ENCODE measurements at places on chromosomes 1 and 21. TPM values are rescaled to one million over a fixed set of nuclear protein-coding genes. Genes with fewer than 3 reads are reported as not detected.

- H3K36me3 ChIP-seq, result no peaks in the 10 kb centered on the region
- peak overlapping the region; percentile 95 for H3K27ac ChIP-seq
- H3K4me1 ChIP-seq, result peaks cover 71% of the 10 kb centered on the region
- no peak overlapping the region for H3K4me3 ChIP-seq
- DNase-seq, result no peak
Measured at GRCh38 chr1:226696547-226696946, 42.5 kb downstream of the ITPKB start.

DNA sequence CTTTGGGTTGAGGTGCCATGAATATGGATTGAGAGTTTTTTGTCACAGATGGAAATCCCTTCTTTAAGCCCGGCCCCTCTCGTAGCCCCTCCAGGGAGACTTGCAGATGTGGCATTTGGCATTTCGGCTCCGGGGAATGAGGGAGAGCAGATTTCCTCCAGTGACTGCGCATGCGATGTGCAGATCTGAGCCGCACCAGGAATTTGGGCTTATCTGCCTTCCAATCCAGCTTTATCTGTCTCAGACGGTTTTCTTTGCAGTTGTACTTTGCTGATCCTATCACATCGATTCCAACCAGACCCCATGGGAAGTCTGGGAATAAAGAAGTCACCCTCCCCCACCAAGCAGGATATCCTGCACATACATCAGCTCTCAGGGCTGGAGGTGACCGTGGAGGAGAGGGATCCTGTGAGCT is 11.7 kb downstream of the KIF26B start:
- H3K36me3 ChIP-seq, result no peaks in the 10 kb centered on the region
- peaks cover 75% of the 10 kb centered on the region for H3K27me3 ChIP-seq
- H3K4me1 ChIP-seq, result peaks cover 3% of the 10 kb centered on the region
- no peak for DNase-seq
- no peak overlapping the region for H3K4me3 ChIP-seq
- no peak overlapping the region for H3K27ac ChIP-seq

- H3K4me1 ChIP-seq, result peaks cover 7% of the 10 kb centered on the region
- no peak for DNase-seq
- no peaks in the 10 kb centered on the region for H3K27me3 ChIP-seq
- no peaks in the 10 kb centered on the region for H3K36me3 ChIP-seq
Measured at GRCh38 chr1:82927753-82928152, 1071.2 kb downstream of the TTLL7 start.

GRCh38 chr1:162876751-162877150 is 15.8 kb upstream of the CCDC190 start:
- no peak overlapping the region for H3K27ac ChIP-seq
- H3K27me3 ChIP-seq, result peaks cover 60% of the 10 kb centered on the region
- no peaks in the 10 kb centered on the region for H3K4me1 ChIP-seq
- H3K36me3 ChIP-seq, result no peaks in the 10 kb centered on the region

GRCh38 chr21:42989816-42990650 is 15.7 kb downstream of the PKNOX1 start:
- H3K36me3 ChIP-seq, result no peaks in the 10 kb centered on the region
- no peaks in the 10 kb centered on the region for H3K27me3 ChIP-seq
- no peak for DNase-seq
- H3K27ac ChIP-seq, result no peak overlapping the region
- peaks cover 16% of the 10 kb centered on the region for H3K4me1 ChIP-seq

DNA sequence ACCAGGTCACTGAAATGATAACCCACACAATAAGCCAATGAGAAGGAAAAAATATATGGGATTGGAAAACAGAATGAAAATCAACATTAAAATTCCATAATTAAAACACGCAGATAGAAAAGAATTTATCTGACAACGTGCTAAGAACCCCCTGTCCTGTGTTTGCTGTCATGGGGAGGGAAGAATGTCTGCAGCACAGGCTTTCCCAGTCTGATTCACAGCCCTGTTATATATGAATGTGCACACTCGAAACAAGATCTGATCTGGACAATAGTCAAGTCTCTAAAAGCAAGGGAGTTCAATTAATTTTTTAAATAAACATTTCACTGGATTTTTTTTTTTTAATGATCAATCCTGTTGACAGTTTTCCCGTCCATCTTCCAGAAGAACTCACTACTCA is 220.0 kb downstream of the RERE start:
- DNase-seq, result no peak
- H3K4me1 ChIP-seq, result peaks cover 5% of the 10 kb centered on the region
- no peak overlapping the region for H3K4me3 ChIP-seq
- no peaks in the 10 kb centered on the region for H3K36me3 ChIP-seq
- H3K27ac ChIP-seq, result no peak overlapping the region

GRCh38 chr1:209370241-209370995 is 213.1 kb upstream of the CAMK1G start:
- no peaks in the 10 kb centered on the region for H3K4me1 ChIP-seq
- peaks cover 50% of the 10 kb centered on the region for H3K27me3 ChIP-seq
- H3K4me3 ChIP-seq, result no peak overlapping the region
- no peak overlapping the region for H3K27ac ChIP-seq
- H3K36me3 ChIP-seq, result no peaks in the 10 kb centered on the region

- no peak overlapping the region for H3K4me3 ChIP-seq
- H3K36me3 ChIP-seq, result no peaks in the 10 kb centered on the region
- H3K4me1 ChIP-seq, result no peaks in the 10 kb centered on the region
- H3K27me3 ChIP-seq, result peaks cover 35% of the 10 kb centered on the region
- no peak for DNase-seq
Measured at GRCh38 chr1:180542838-180543145, 16.0 kb upstream of the OVAAL start.

DNA sequence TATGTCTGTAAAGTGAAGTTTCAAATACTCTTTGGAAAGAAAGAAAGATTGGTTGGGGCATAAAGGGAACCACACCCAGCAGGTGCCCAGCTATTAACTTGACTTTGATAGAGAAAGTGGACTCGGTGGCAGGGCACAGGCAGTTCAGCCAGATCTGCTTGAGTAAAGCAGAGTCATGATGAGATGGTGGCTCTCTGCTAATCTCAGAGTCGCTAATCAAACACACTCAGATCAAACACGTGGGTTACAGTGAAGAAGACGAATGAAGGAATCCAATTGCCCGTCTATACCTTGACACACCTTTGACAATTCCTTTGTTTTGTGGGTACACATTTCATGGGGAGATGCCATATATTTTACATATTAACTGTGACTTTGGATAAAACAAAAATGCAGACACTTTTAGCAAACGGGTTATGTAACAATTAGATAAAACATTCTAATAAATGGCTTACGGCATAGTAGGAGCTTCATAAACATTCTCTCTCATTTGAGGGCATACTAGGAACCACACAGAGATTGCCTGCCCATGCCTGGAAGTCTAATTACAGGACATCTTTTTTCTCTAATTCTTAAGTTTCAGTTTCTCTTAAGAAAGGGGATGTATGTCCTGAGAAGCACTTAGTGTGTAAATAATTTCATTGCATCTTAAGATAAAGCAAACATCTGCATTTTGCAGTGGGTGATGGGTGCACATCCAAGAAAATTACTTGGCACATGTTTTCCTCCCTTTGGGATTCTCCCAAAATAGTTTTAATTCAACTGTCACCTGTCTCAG is 7.2 kb downstream of the CBR1 start:
- peaks cover 17% of the 10 kb centered on the region for H3K27me3 ChIP-seq
- H3K27ac ChIP-seq, result no peak overlapping the region
- DNase-seq, result no peak
- peaks cover 10% of the 10 kb centered on the region for H3K4me1 ChIP-seq

GRCh38 chr1:3610527-3611169 is 660 bp downstream of the MEGF6 start:
- peaks cover 10% of the 10 kb centered on the region for H3K4me1 ChIP-seq
- peaks cover 36% of the 10 kb centered on the region for H3K27me3 ChIP-seq
- H3K36me3 ChIP-seq, result no peaks in the 10 kb centered on the region
- H3K27ac ChIP-seq, result no peak overlapping the region

- no peak overlapping the region for H3K4me3 ChIP-seq
- no peaks in the 10 kb centered on the region for H3K36me3 ChIP-seq
- no peak for DNase-seq
- H3K27me3 ChIP-seq, result peaks cover 21% of the 10 kb centered on the region
Measured at GRCh38 chr1:13549021-13549420, 34.6 kb upstream of the PDPN start.

DNA sequence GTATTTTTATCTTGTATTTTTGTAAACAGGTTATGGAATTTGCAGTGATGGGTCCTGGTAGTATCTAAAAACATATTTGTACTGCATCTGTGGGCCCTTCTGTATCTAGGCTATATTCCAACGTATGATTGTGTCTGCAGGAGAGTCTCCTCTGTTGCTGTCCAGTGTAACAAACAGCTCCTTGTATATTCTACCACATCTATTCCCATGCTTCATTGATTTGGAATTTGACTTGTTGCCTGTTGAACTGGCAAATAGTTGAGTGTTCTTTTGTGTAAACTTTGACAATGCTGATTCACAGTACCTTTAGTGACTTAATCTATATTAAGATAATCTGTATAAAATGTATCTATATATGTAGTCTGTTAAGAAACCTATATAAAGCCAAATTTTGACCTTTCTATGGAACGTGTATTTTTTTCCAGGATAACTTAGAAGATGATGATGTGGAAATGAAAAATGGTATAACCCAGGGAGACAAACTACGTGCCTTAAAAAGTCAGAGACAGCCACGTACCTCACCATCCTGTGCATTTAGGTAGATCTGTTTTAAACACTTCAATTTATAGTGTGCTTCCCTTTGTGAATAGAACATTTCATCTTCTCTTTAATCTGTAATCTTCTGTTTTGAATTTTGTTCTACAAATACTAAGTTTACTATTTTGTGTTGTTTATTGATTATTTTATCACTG is 43.4 kb upstream of the GPR88 start:
- no peaks in the 10 kb centered on the region for H3K27me3 ChIP-seq
- peak overlapping the region; percentile 39 for H3K27ac ChIP-seq
- H3K36me3 ChIP-seq, result peaks cover 27% of the 10 kb centered on the region
- no peak for DNase-seq
- no peak overlapping the region for H3K4me3 ChIP-seq
- peaks cover 38% of the 10 kb centered on the region for H3K4me1 ChIP-seq

- no peak for DNase-seq
- peaks cover 51% of the 10 kb centered on the region for H3K27me3 ChIP-seq
- peaks cover 2% of the 10 kb centered on the region for H3K36me3 ChIP-seq
- peaks cover 10% of the 10 kb centered on the region for H3K4me1 ChIP-seq
- H3K27ac ChIP-seq, result no peak overlapping the region
Measured at GRCh38 chr1:36582066-36582755, 99.5 kb upstream of the CSF3R start.

DNA sequence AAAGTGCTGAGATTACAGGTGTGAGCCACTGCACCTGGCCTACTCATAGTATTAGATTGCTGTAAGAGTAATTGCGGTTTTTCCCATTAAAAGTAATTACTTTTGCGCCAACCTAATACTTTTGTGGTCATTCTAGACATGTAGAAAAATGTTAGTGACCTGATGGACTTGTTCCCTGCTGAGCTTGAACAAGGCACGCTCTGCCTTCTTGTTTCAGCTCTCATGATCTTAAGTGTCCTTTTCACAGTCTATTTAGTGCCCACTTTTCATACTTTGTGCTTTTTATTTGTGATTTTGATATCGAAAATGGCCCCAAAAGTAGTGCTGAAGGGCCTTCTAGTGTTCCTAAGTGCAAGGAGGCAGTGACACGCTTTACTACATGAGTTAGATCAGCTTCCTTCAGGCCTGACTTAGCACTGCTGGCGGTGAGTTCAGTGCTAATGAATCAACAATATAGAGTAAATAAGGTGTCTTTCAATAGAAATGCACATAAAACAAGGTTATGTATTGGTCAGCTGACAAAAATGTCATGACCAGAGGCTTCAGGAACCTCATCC is 5.6 kb upstream of the RD3 start:
- H3K27me3 ChIP-seq, result peaks cover 15% of the 10 kb centered on the region
- peaks cover 2% of the 10 kb centered on the region for H3K4me1 ChIP-seq
- H3K4me3 ChIP-seq, result no peak overlapping the region

- H3K27me3 ChIP-seq, result peaks cover 84% of the 10 kb centered on the region
- H3K4me3 ChIP-seq, result peak overlapping the region; percentile 58
- peak overlapping the region; percentile 80 for H3K27ac ChIP-seq
- H3K36me3 ChIP-seq, result peaks cover 8% of the 10 kb centered on the region
Measured at GRCh38 chr21:33024201-33025103, 1.3 kb upstream of the OLIG2 start.

- H3K27ac ChIP-seq, result no peak overlapping the region
- no peaks in the 10 kb centered on the region for H3K36me3 ChIP-seq
- no peak for DNase-seq
- no peaks in the 10 kb centered on the region for H3K27me3 ChIP-seq
Measured at GRCh38 chr1:27545271-27545670, 55.3 kb upstream of the WASF2 start.

DNA sequence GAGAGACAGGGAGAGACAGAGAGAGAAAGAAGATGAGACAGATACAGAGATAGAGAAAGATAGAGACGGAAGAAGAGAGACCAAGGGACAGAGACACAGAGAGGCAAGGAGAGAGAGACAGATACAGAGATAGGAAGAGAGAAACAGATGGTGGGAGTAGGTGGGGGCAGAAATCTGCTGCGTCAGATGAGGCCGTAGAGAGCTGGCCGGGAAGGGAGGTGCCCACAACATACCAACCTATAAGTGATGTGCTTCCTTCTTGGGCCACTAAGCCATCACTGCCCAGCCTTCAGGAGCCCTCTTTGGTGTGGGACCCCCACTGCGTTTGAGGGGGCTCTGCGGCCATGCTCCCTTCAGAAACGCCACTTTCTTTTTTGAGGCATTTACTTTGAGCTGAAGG is 307.6 kb upstream of the VAMP3 start:
- no peak overlapping the region for H3K27ac ChIP-seq
- no peak overlapping the region for H3K4me3 ChIP-seq
- DNase-seq, result no peak
- H3K4me1 ChIP-seq, result peaks cover 3% of the 10 kb centered on the region
- H3K27me3 ChIP-seq, result peaks cover 31% of the 10 kb centered on the region
- no peaks in the 10 kb centered on the region for H3K36me3 ChIP-seq

DNA sequence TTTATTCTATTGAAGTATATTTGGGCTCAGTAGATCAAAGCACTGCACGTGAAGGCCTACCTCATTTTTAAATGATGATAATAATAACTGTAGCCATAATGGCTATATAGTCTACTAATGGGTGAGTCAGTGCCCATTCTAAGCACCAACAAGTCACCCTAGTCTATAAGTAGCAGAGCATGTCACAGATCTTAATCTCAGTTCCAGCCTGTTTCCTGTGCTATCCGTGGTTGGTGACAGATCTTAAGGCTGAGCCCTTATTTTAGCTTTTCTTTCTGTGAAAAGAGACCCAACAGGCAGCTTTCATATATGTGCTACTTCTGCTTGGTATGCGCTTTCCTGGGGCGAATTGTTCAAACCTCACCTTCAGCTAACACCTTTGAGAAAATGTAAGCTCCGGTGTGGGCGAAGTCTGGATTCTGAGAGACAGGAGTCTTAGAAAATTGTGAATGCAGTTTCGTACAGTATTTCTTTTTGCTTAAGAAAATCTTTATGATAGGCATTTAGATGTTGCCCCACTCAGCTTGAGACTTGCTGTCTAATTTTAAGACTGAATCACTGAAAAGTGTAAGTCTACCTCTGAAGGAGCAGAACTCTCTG is 59.6 kb downstream of the FMN2 start:
- no peak overlapping the region for H3K27ac ChIP-seq
- H3K4me3 ChIP-seq, result no peak overlapping the region
- peaks cover 10% of the 10 kb centered on the region for H3K27me3 ChIP-seq
- H3K4me1 ChIP-seq, result peaks cover 4% of the 10 kb centered on the region

GRCh38 chr1:29670752-29671151 is 434.4 kb downstream of the PTPRU start:
- H3K4me3 ChIP-seq, result no peak overlapping the region
- no peak overlapping the region for H3K27ac ChIP-seq
- H3K4me1 ChIP-seq, result no peaks in the 10 kb centered on the region
- H3K27me3 ChIP-seq, result peaks cover 51% of the 10 kb centered on the region
- peaks cover 3% of the 10 kb centered on the region for H3K36me3 ChIP-seq
- DNase-seq, result no peak

The HSD3B2 gene
- not detected for total RNA-seq

The SLC22A15 gene
- 0.68 TPM for total RNA-seq

The RXFP4 gene
- not detected for total RNA-seq

The ABCA4 gene
- not detected for total RNA-seq

Data from T-helper 17 cell (primary cell).